ENCODE measurements at places on chromosomes 16 and 17.

DNA sequence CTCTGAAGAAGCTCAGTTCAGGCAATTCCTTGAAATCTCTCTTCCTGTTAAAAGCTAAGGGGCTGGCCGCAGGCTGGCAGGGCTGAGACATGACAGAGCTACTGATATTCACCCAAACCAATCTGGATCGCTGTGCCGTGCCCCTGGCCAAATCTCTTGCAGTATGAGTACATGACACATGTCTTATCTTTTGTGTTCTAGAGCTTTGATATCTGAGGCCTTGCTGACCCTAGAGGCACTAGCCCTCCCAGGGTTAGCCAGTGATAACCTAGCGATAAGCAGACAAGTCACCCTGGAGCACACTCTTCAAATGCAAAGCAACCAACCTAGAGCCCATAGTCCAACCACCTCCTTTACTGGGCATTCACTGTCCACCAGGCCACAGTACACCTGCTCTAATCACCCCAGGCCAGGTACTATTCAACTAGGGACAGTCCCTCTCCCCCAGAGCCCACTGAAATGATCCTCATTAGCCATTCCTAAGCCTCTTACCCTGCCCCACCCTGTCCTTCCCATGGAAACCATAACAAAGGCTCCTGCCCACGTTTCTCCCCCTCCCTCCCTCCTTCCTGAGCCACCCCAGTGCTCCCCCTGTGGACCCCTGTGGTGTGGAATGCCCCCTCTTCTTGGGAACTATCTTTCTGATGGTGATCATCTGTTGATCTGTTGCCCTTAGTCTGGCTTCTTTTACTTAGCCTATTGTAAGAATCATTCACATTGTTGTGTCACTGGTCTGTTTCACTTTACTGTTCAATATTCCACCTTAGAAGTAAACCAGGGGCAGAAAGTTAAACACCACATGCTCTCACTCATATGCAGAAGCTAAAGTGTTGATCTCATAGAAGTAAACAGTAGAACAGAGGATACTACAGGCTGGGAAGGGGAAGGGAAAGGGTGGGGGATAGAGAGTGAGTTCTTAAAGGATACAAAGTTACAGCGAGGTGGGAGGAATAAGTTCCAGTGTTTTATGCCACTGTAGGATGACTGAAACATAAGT is 52.5 kb downstream of the TEKT5 start:
- no peak for DNase-seq

DNA sequence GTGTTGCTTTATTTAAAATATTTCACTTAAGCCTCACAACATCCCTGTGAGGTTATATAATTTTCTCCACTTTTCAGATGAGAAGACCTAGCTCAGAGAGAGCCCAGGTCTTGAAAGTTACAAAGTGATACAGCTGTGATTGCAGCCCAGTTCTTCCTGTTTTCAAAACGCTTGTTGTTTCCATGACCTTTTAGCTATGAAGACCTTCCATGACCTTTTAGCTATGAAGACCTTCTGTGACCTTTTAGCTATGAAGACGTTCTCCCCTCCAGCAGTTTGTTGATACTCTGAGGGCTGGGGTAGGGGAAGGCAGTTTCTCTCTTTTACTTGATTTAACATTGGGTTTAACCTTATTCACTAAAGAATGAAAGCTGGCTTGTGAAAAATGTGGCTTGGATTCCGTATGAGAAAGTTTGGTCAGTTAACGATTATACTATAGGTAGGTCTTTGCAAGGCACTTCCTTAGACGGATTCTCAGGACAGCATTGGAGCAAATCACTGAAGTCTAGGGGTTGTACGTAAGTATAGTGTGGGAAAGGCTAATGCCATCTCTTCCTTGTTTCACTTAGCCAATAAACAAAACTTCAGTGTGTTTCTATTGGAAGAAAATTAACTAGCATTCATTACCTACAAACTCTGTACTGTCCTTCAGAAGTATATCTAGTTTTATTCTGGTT is 20.7 kb downstream of the PHKB start:
- no peak for DNase-seq

DNA sequence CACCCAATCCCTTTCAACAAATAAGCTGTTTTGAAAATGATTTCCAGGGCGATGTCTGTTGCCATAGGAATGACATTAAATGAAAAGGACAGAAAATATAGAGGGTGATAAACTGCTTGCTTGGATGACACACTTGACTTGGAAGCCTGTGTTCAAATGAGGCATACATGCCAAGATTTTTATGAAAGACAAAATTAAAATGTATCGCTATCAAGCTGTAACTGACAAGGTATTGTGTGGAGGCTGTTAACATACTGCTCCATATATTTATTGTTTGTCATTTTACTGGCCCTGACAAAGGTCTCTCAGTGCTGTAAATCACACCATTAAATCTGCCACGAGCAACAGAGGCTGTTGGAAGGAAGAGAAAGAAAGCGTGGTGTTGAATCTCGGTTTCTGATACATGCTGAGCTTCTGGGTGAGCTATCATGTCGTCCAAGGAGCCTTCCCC is 456.2 kb upstream of the SALL1 start:
- no peak for DNase-seq

GRCh38 chr16:86918637-86919036 is 340.3 kb downstream of the FOXL1 start:
- no peak for DNase-seq

DNA sequence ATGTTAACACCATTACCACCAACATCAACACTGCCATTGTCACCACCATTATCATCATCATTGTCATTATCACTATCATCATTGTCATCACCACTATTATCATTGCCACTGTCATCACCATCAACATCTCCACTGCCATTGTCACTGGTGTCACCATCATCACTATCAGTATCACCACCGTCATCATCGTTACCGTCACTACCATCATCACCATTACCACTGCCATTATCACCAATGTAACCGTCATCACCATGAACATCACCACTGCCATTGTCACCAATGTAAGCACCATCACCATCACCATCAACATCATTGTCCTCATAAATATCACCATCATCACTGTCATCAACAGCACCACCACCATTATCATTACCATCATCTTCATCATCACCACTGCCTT is 633.2 kb upstream of the EEF2KMT start:
- DNase-seq, result no peak

- DNase-seq, result no peak
Observed at GRCh38 chr16:75203096-75203495, 3.9 kb downstream of the CTRB2 start.

DNA sequence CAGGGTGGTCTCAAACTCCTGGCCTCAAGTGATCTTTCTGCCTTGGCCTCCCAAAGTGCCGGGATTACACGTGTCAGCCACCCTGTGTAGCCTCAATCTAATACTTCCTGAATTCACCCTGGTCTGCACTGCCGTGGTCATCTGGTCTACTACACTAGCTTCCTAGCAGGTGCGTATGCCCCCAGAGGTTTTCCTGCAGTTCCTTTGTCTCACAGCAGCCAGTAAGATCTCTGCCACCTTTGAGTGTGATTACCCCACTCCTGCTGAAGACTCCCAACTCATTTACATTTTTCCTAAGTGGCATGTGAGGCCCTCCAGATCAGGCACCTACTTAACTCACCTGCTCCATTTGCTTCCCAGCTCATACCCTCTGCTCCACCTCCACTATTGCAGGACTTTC is 5.1 kb upstream of the DDX19A start:
- no peak for DNase-seq

DNA sequence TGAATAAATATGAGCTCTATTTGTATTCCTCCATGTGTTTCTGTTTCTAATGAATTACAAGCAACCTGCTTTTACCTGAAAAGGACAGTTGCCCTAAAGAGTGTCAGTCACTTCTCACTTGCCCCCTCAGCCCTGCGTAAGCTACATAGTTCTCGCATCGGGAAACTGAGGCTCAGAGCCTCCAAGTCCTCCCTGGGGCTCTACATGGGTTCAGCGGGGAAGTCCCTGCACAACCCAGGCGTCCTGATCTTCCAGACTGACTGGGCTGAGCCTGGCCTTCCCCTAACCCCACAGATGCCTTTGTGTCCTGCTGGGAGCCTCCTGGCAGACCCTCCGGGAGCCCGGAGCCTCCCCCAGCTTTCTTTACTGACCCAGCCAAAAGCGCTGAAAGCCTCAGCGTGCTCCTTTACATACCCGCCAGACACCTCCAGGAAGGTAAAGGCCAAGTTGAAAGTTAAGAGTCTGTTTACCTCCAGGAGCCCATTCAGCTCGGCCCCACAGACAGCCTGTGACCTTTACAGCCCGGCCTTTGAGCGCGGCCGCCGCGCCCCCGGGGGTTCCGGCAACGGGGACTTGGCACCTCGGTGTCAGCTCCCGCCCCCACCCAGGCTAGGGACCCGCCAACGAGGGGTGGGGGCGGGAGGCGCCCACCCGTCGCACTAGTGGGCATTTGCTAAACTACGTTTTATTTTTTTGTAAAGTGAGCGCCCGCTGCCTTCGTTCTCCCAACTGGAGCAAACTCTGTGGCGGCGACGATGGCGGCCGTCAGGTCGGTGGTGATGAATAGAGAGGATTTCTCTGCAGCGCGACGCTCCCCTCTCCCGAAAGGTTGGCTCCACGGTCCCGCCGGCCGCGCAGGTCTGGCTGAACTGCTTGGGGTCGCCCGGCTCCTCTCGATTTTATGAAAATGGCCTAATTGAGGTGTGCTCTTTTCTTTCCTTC is 4.4 kb upstream of the HOXB13 start:
- no peak for DNase-seq

- DNase-seq, result no peak
Observed at GRCh38 chr17:44362949-44363612, 572 bp downstream of the FAM171A2 start.

DNA sequence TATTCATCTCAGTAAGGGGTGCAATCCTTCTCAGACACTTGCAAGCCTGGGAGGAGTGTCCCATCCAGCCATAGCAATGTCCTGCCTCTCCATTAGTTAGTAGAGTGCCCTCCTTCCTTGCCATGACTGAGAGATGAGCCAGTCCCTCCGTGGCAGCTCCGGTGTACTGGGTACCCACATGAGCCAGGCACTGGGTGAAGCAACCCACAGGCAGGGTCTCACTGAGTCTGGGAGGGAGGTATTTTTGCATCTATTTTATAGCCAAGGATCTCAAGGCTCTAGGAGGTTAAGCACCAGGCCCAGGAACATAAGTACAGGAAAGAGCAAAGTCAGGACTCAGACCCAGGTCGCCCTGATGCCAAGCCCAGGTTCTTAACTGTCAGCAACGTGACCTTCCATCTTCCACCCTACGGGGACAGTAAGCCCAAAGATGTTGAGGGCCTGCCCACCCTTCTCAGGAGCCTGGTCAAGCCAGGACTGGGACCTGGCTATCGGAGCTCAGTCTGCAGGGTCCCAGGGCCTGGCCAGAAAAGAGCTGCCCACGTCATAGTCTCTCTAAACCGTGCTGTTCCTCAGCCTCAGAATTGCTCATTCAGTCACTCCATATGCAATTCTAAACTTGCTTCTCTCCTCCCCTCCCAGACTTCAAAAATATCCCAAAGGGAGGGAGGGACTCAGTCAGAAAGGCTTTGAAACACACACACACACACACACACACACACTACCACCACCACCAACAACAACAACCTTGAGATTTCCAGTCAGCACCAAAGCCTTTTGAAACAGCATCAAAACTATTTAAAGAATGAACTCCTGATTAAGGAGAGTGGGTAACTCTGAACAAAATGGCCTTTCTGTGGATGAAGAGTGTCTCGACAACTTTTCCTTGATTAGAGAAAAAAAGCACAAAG is 16.6 kb downstream of the NOS2 start:
- DNase-seq, result no peak

- DNase-seq, result peak; percentile 38
Observed at GRCh38 chr17:4249452-4250029, 14.2 kb downstream of the ANKFY1 start.

DNA sequence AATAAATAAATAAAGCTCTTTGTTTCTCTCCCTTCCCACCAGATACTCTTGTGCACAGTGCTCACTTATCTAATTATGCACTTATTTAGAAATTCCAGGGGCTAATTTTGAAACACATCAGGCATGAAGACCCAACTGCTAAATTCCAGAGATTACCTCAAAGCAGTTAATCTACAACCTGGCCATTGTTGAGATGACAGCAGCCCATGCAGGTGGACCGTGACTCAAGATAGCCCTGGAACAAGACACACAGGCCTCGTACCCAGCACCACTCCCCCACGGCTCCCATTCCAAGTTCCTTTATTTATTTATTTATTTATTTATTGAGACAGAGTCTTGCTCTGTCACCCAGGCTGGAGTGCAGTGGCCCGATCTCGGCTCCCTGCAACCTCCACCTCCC is 60.1 kb upstream of the NPEPPS start:
- no peak for DNase-seq

- peak; percentile 57 for DNase-seq
Observed at GRCh38 chr17:75896415-75897159, at the start of gene TRIM65. TRIM65 (minus strand) TSS chr17:75896951; CDS start chr17:75896937, 14 bp downstream.

GRCh38 chr17:7852262-7852670 is 2.6 kb upstream of the TMEM88 start:
- DNase-seq, result no peak

DNA sequence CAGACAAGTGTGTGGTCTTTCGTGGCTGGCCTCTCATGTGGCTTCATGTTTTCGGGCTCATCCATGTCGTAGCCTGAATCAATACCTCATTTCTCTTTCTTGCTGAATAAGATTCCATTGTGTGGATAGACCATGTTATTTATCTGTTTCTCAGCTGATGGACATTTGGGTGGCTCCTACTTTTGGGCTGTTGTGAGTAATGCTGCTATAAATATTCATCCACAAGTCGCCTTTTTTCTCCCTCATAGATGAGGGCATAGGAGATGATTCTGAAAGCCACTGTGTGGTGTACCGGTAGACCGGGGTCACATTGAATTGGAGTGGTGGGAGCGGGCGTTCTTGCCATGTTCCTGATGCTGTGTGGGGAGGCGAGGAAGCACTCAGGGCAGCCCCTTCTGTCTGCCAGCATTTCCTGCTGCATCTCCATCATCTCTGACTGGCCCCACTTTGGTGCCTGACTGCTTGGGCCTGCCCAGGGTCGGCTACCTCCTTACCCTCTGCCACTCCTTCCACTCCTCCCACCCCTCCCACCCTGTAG is 40.1 kb downstream of the PRMT7 start:
- no peak for DNase-seq

DNA sequence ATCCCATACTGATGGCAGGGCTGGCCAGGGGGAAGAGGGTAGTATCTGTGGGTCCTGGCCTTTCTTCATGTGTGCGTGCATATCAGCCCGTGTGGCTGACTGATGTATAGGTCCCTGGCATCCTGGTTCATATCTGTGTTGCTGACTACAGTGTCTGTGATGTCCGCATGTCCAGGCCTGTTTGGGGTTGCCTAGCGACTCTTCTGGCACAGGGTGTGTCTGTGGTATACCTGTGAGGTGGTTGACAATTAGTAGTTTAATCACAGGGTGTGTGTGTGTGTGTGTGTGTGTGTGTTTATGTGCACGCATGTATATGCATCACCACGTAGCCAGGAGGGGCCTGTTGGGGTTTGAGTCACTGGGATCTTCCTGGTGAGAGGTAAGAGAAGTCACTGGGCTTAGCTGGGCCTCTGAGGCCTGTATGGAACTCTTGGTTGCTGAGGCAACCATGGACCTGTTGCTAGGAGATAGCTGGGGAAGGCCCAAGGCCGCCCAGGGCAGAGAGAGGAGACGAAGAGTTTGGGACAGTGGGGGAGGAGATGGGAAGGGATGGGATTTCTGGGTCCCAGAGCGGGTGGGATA is 603 bp upstream of the TMEM95 start:
- peak; percentile 100 for DNase-seq

- DNase-seq, result no peak
Observed at GRCh38 chr16:75053791-75054555, 55.1 kb downstream of the ZNRF1 start.

Measured in bronchial epithelial cell (primary cell).